Lung (tissue), 17 donors: ENCODE measurements at places on chromosomes 12 and 14. TPM values are rescaled to one million over a fixed set of nuclear protein-coding genes. Genes with fewer than 3 reads are reported as not detected.

Gene BBS10
- 6.9 TPM for polyA plus RNA-seq

DNA sequence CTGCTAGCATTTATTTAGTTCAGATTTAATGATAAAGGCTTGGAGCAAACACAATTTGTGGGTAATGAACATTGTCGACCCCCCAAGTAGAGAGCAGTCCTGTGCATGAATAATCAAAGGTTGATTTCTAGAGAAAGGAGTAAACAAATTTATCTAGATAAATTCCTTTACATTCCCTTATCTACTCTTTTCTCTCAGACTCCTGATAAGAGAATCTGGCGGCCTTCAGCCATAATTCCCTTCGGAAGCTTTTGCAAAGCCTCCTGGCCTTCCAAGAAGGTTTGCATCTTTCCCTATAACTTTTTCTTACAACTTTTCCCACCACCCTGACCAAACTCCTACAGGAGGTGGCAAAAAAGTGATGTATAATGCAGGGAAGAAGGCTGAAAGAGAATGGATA lies 42.1 kb downstream of the TMTC3 start:
- DNase-seq: no peak

- no peak for DNase-seq
Measured at GRCh38 chr12:129540249-129540648, 363.6 kb downstream of the TMEM132D start.

- DNase-seq: no peak
Measured at GRCh38 chr12:13000616-13000924, 505 bp upstream of the HEBP1 start.

Gene MAP3K9
- 2.3 TPM for polyA plus RNA-seq

- no peak for DNase-seq
Measured at GRCh38 chr12:86349196-86349595, 93.0 kb upstream of the MGAT4C start.

DNA sequence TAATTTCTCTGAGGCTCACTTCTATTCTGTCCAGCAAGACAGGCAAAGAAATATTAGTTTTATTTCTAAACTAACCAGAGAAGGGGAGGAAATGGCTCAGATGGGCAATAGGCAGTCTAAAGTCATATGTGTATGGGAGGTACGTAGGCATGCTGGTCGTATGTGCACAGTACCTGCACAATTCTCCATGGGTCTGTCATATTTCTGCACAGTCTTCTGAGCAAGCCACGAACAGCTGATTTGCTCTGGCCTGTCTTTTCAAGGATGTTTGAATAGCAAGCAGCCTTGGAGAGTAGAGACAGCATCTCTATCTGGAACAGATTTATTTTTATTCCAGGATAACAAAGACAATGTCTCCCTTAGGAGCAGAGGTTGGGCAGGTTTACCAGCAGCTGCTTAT lies 92.1 kb downstream of the SLC25A47 start:
- DNase-seq: no peak

DNA sequence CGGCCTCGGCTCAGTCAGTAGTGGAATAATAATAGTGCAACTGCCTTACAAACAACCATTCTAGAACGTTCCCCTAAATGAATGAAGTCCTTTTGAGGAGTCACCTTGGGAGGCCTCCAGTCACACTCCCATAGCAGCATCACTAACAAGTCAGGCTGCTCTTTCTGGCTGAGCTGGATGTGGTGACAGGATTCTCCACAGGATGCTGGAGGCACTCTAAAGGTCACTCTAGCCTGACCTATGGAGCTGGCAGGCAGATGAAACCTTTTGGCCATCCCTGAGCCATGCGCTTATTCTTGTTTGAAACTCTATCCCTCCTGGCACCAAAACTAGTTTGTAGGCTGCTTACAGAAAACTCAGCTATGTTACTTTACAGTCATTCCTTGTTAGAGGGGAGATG lies 17.9 kb upstream of the TFCP2 start:
- DNase-seq: no peak

Gene TAS2R31
- 0.26 TPM for polyA plus RNA-seq

DNA sequence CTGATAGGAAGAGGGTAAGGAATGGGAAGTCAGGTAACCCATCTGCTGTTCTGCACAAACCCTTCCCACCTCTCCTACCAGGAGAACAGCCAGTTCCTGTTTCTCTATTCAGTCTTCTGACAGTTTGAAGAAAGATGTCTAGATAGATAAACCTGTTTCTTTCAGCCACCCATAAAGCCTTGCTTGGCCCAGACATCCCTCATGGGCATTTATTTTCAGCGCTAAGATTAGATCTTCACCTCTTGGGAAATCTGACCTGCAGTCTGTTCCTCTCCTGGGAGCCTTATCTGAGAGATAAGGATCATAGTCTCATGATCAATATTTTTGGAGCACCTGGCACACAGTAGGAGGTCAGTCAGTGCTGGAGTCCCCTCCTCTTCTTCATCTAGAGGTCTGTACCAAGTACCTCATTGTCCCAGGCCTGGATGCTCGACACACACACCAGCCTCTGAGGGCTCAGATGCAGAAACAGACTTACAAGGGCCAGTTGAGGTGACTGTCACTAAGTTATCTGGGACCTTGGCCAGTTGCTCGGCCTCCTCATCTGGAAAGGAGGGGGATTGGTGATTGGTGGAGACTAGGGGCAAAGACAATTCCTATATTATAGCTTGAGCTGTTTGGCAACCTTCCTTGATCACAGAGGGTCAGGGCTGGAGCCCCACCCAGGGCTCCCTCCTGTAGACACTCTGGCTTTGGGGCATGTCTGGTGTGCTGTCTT lies 18.2 kb downstream of the ACVRL1 start:
- no peak for DNase-seq

- no peak for DNase-seq
Measured at GRCh38 chr12:68591734-68592418, 18.8 kb upstream of the RAP1B start.

Gene SLC10A1
- polyA plus RNA-seq: not detected

Gene HIF1A
- 200 TPM for polyA plus RNA-seq

- DNase-seq: no peak
Measured at GRCh38 chr12:28882444-28882843, 266.6 kb upstream of the FAR2 start.

GRCh38 chr12:57091638-57092528 lies 3.0 kb downstream of the NAB2 start:
- DNase-seq: no peak

DNA sequence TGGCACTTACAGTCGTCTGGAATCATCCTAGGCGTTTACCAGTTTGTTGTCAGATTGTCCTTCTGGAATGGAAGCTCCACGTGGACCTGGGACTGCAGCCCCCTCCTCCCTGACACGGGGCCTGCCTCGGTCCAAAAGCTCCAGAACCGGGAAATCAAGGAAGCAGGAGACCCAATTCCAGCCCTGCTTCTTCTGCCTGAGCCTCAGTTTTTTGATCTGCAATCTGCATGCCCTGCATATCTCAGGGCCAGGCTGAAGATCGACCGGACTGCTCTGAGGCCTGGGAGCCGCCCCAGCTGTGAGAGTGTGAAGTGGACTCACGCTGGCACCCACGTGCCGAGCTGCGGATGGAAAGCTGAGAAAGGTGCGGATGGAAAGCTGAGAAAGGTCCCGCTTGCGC lies 98.6 kb downstream of the SETD3 start:
- no peak for DNase-seq

Gene BEGAIN
- 0.27 TPM for polyA plus RNA-seq

GRCh38 chr14:49464885-49465284 lies 121.3 kb downstream of the RPS29 start:
- DNase-seq: no peak

DNA sequence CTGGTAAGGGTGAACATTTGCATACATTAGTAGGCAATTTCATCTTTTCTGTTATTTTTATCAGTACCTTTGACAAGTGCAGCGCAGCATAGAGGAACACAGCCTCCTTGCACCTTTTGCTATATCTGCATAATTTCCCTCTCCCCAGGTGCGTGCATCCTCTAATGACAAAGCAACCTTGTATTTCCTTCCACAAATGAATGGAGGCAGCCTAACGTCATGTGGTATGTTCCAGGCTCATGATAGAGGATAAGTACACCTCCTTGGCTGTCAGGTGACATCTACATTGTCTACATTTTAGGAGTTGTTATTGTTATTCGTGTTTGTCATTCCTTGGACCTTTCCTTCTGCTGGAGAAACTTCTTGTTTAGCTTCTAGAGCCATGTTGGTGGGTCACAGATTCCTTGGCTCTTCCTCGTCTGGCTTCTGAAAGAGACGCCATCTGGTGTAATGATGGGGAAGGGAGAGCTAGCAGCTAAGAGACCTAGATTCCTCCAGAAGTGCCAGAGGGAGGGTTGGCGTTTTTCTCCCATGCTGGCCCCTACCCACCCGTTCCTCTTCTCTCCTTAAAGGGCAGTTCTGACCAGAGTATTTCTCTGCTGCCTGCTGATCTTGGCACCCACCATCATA lies 37.0 kb downstream of the EVL start:
- DNase-seq: no peak

DNA sequence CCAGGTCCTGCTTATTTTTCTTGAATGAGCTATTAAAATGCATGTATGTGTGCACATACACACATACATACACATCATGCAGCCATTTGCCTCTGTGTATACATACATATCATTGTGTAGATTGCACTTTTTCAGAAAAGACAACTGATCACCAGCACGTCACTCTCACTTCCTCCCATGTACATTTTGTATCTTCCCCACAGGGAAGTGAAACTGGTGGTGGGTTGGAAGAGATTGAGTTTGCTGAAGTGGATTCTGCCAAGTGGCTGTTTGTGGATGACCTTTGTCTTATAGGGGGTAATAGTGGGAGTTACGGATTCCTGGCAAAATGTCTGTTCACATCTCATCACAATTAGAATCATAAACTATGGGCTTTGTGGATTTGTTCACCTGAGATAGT lies 448.6 kb downstream of the RAD51B start:
- no peak for DNase-seq

GRCh38 chr12:24854017-24854416 lies 94.9 kb downstream of the BCAT1 start:
- DNase-seq: no peak

- no peak for DNase-seq
Measured at GRCh38 chr12:16187660-16188059, 89.8 kb downstream of the SLC15A5 start.

- DNase-seq: no peak
Measured at GRCh38 chr14:102754370-102755262, 22.6 kb upstream of the TRAF3 start.

- no peak for DNase-seq
Measured at GRCh38 chr12:130929363-130929762, 24.3 kb upstream of the ADGRD1 start.

DNA sequence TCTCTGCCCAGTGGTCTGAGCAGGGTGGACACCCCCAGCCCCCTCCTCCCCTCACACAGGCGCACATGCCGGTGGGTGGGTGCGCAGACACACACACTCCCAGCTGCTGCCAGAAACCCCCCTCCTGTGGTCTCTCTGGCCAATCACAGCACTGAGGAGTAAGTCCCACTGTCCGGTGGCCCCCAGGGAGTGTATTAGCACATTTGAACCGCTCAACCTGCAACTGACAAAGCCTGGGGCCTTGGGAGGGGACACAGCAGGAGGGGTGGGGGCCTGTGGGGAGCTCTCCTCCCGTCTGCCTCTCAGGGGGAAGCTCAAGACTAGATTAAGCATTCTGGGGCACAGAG lies 11.7 kb downstream of the FIGNL2 start:
- DNase-seq: no peak

GRCh38 chr14:65696801-65697200 lies 284.3 kb downstream of the FUT8 start:
- DNase-seq: no peak

Gene NDUFA12
- 152 TPM for polyA plus RNA-seq
